ENCODE measurements at places on chromosomes 5 and 9.

DNA sequence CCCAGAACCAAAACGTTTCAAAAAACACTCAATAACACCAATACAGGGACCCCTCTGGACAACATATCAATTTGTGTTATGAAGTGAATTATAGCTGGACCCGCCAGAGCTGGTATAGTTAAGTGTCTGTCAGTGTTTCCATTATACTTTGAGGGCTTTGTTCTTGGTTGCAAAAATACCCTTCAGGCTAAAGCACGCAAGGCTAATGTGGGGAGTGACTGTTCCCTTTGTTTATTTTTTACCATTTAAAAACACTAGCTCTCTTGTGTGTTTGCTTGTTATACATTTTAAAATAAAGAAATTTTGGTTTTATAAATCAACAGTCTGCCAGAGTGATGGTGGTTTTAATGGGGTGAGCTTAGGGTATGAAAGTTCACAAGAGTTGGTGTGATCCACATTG is 859.5 kb downstream of the PTPRD start:
- DNase-seq = no peak

DNA sequence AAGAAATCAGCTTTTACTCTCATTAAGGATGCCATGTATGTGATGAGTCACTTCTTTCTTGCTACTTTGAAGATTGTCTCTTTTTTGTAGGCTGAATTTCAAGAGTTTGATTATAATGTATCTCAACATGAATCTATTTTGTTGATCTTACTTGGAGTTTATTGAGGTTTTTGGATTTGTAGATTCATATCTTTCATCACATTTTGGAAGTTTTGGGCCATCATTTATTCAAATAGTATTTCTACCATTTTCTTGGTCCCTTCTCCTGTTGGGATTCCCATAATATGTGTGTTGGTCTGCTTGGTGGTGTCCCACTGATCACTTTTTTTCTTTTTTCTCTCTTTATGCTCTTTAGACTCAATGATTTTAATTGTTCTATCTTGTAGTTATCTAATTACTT is 116.3 kb downstream of the CNTLN start:
- DNase-seq = no peak

DNA sequence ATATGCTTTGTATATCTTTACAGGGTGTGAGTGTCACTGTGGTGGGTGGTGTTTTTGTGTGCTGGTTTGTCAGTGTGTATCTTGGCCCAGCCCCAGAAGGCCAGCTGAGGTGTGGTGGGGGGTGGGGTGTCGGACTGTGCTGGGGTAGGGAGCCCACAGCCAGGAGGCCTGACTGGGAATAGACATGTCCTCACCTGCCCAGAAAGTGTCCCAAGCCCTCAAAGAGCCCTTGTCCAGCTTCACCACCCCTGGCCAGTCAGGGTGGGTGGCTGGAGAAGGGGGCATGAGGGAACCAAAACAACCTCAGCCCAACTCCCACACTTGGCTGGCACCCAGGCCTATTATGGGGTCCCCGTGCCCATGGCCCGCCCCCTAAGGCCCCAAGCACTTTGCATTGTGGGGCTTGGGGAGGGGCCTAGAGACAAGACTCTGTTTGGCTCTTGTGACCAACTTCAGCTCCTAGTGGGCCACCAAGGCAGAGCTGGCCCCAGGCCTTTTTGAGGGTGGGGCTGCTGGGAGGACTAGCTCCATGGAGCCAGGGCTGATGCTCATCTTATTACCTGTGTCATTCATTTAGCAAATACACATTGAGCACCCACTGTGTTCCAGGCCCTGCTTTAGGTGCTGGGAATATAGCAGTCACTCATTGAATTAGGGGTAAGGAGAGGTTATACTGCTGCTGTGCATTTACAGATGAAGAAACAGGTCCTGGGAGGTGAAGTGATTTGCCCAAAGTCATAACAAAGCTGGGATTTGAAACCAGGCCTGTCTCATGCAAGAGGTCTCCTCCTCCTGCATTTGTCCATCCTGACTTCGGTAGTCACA is 56.2 kb upstream of the PSD2 start:
- no peak for DNase-seq

- no peak for DNase-seq
These were observed 49.0 kb downstream of the SLC44A1 start for GRCh38 chr9:105293408-105293807.

DNA sequence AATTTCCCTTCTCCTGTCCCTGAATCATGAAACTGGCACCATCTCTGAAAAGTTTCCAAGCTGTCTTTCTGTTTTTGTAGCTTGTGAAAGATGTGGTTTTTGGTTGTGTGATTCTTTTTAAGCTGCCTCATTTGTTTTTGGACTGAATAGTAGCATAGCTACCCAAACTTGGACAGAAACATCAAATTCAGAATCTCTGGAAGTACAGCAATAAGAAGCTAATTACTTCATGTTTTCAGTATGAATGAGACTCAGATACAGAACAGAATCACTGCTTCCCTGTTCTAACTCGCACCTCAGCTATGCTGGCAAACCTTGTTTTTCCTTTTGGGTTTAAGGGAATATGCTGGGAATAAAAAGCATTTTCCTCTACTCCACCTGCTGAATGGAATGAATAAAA is 101.0 kb downstream of the FGF1 start:
- no peak for DNase-seq

GRCh38 chr5:10479154-10479721 is 37.6 kb downstream of the ROPN1L start:
- no peak for DNase-seq

DNA sequence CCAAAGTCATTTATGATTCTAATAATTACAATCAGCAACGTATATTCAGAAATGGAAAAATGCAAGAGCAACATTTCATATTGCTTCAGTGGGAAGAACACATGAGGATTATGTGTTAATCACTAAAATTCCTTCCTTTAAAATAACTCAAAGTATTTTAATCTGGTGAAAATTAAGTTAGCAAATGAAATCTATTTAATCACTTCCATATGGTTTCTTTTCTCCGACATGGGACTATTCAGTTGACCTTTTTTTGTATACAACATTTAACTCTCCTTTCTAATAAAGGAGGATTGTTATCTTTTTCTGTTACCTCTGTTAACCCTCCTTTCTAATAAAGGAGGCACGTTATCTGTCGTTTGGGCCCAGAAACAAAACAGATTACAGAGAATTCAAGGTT is 59.9 kb downstream of the HOMER1 start:
- DNase-seq = no peak

- DNase-seq = no peak
These were observed 262.3 kb downstream of the TAF11L14 start for GRCh38 chr5:17896605-17897004.

- no peak for DNase-seq
These were observed 56.8 kb upstream of the TMEM252 start for GRCh38 chr9:68597362-68597997.

DNA sequence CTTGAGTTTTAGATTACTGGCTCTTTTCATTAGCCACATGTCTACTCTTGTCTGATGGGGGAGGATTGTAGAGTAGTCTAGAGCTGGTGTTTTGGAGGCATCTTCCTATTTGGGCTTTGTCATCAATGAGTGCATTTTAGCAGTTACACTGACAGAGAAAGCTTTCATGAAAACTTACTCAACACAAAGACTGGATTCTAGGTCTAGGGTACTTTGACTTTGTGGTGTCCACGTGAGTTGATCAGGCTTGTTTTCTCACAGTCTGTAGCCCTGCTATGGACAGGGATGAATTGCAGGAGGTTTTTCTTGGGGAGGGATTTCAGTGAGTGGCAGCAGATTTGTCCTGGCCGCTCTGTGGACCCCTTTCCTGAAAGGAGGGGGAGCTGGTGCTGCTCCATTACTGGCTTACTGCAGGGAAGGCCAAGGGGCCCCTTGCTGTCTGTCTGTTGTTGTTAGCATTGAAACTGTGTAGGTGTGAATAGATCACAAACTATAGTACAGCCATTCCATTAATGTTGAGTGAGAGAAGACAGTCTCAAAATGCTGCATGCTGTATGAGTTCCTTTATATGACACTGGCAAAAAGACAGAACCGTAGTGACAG is 6.6 kb downstream of the TRIO start:
- no peak for DNase-seq

- no peak for DNase-seq
These were observed 11.8 kb upstream of the SPINK6 start for GRCh38 chr5:148191010-148191409.

Data from dorsolateral prefrontal cortex (tissue), 122 donors.